Renal cortex interstitium (tissue), 15 donors: ENCODE measurements at places on chromosomes 6 and 20. TPM values are rescaled to one million over a fixed set of nuclear protein-coding genes. Genes with fewer than 3 reads are reported as not detected.

Gene IMPG1
- polyA plus RNA-seq, result 2.4 TPM

DNA sequence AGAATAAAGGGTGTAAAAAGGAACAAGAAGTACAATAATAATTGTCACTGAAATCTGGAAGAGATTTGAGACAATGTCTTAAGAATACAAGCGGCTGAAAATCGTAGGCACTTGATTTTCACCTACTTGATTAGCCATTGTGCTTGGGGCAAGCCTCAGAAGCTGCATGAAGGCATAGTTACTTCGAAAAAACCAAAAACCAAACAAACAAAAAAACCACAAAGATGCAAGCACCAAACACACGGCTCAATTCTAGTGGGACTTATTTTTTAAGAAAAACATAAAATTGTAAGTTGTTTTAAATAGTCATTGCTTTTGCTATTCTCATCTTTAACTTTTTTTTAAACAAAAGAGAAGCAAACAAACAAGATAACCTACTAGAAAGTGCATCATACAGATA lies 235.6 kb downstream of the OGFRL1 start:
- DNase-seq, result no peak

- DNase-seq, result no peak
These were observed 8.0 kb downstream of the SLC17A3 start for GRCh38 chr6:25866011-25866410.

Gene ALDH5A1
- 27.5 TPM for polyA plus RNA-seq

GRCh38 chr6:90103056-90103800 lies 193.4 kb downstream of the BACH2 start:
- DNase-seq, result no peak

Gene HTR1B
- polyA plus RNA-seq, result 0.27 TPM

Gene SH3BGRL2
- polyA plus RNA-seq, result 28.1 TPM

DNA sequence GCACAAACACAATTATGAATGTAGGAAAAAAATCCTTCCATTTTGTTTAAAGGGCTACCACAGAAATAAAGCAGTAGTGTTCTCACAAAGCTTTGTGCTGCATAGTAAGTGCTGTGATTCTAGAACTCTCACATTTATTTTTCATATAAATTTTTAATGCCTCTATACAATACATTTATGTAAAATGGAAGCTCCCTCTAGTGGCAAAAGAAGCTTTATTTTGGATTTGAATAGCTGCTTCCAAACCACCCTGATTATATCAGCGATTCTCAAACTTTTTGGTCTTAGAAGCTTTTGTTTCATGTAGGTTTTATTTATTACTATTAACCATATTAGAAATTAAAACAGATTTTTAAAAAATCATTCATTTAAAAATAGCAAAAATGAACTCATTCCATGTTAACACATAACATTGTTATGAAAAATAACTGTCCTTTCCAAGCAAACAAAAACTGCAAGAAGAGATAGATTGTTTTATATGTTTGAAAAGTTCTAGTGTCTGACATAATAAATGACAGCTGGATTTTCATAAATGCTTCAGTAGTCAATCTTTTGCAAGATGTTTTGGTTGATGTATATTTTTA lies 38.4 kb downstream of the HS3ST5 start:
- DNase-seq, result no peak

DNA sequence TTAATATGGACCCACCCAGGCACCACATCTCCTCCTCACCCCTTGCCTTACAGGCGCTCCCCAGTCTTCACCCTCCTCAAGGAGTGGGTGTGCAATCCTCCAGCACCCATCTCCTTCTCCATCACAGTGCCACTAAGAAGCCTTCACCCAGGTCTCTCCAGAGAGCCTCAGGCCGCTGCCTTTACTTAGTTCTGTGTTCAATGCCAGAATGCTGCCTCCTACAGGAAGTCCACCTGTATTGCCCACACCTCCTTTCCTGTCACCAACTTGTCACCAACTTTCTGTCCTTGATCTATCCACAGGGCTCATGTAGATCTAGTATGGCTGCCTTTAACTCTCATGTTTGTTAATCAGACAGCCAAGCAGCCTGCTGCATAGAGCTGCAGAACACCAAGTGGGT lies 586 bp upstream of the LST1 start:
- no peak for DNase-seq

DNA sequence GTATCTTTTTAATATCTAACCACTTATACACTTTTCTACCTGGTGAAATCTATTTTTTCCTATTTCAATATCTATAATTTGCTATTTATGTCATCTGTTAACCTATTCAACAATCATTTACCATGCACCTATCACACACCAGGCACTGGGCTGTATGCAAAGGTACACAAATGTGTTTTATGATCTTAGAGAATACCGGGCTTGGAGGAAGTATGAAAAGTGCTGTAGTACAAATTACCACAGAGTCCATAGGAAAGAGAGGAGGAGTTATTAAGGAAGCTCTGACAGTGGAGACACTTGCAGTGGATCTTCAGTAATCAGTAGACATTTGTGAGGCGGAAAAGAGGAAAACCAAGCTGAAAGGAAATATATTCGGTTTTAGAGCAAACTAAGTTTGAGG lies 96.0 kb downstream of the HIVEP2 start:
- no peak for DNase-seq

Gene TREM1
- 0.42 TPM for polyA plus RNA-seq
